ENCODE measurements at places on chromosomes 5 and 9.

DNA sequence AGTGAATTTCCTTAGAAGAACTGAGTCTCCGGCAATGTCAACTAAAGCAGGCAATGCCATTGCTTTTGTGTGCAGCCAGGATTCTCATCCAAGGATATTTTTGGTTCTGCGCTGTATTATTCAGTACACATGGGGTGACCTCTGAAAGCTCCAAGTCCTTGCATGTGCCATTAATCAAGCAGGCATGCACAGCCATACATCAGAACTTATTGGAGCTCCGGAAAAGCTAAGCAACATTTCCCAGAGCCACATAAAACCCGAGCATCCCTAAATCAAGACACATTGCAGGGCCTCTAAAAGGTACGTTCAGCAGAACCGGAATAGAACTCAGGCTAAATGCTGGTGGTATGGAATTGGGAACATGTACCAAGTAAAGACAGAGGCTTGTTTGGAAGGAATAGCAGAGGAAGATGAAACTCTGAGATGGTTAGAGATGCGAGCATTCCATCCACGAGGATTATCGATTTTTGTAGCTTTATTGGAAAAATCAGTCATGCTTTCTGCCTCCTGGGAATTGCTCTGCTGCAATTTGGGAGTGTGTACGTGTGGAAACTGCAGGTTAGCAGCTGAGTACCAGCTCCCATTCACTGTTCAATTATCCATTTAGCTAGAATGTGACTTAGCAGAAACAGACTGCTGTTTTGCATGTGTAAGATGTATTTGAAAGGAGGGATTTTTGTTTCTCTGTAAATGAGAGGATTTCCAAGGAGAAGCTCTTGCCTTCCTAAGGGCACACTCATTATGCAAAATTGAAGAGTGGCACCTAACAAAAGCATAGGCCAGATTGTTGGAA is 143.7 kb upstream of the WWC1 start:
- no peak overlapping the region for H3K27ac ChIP-seq
- no peak for DNase-seq
- H3K4me1 ChIP-seq = no peaks in the 10 kb centered on the region

DNA sequence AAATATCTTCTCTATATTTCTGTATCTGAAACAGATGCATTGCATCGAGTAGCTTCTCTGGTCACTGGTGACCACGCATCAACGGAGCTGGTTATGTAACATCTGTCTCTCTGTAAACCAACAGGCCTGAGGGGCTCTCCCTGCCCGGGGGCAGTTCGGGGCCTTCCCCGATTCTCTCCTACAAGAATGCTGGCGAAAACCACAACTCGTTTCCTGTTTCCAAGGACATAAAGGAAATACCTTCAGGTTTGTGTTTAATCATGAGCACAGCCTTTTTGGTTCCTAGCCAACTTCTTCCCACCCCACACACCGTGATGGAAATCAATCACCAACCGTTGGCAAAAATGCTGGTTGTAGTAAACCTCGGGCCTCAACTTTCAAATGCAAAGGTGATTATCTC is 25.1 kb downstream of the GDNF start:
- DNase-seq = no peak
- no peak overlapping the region for H3K27ac ChIP-seq
- no peaks in the 10 kb centered on the region for H3K36me3 ChIP-seq
- no peak overlapping the region for H3K4me3 ChIP-seq

- no peaks in the 10 kb centered on the region for H3K4me1 ChIP-seq
- no peaks in the 10 kb centered on the region for H3K27me3 ChIP-seq
- H3K4me3 ChIP-seq = no peak overlapping the region
These were observed 383.3 kb upstream of the PRR16 start for GRCh38 chr5:120080781-120081180.

- H3K36me3 ChIP-seq = no peaks in the 10 kb centered on the region
- H3K4me3 ChIP-seq = no peak overlapping the region
These were observed 72.5 kb upstream of the NMUR2 start for GRCh38 chr5:152477536-152477935.

GRCh38 chr9:128390813-128391711 is 19.9 kb downstream of the URM1 start:
- no peaks in the 10 kb centered on the region for H3K36me3 ChIP-seq
- H3K27ac ChIP-seq = no peak overlapping the region
- H3K4me1 ChIP-seq = peaks cover 18% of the 10 kb centered on the region

DNA sequence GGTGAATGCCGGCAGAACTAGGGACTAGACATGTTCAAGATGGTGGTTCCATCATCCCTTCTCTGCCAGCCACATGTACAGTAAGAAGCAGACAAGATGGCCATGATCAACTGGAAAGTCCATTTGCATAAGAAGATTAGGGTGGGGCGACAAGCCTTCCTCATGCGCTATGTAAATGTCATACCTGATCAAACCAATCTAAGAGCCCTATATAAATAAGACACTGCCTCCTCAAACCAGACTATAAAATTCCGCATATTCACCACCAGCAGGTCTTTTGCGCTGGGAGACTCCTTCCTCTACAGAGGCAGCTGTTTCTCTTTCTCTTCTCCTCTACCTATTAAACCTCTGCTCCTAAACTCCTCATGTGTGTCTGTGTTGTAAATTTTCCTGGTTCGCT is 53.8 kb downstream of the TIMD4 start:
- no peaks in the 10 kb centered on the region for H3K36me3 ChIP-seq
- no peak overlapping the region for H3K27ac ChIP-seq
- peaks cover 5% of the 10 kb centered on the region for H3K4me1 ChIP-seq
- H3K4me3 ChIP-seq = no peak overlapping the region
- DNase-seq = no peak

DNA sequence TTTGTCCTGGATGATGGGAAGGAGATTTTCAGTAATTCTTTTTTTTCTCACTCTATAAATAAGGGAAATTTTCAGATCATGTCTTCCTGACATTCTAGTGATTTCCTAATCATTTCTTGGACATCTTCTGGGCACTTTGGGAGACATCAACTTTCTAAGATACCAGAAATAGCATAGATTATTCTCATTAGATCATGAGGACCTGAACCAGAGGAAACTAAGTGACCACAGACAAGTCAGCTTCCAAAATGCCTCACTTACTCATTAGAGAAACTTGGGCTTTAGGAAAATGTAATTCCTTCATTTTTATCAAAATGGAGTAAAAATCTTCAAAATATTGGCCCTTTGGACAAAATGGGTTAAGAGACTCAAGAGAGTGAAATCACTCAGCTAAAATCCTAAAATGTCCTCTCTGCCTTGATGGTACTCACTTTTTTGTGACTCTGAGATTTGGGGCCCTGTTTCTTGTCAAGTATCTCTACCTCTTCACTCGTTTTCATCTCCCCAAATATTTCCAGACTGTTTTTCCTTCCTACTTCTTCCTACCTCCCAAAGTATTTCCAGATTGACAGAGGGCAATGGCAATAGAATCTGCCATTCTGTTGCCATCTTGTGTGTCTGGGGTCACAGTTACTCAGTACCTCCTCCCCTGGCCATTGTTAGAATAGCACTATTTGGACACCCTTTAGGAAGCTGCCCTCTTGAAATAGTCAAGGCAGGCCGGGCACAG is 194.5 kb downstream of the NR3C1 start:
- H3K27me3 ChIP-seq = no peaks in the 10 kb centered on the region
- H3K27ac ChIP-seq = no peak overlapping the region
- peaks cover 4% of the 10 kb centered on the region for H3K4me1 ChIP-seq
- no peak overlapping the region for H3K4me3 ChIP-seq
- DNase-seq = peak; percentile 22

DNA sequence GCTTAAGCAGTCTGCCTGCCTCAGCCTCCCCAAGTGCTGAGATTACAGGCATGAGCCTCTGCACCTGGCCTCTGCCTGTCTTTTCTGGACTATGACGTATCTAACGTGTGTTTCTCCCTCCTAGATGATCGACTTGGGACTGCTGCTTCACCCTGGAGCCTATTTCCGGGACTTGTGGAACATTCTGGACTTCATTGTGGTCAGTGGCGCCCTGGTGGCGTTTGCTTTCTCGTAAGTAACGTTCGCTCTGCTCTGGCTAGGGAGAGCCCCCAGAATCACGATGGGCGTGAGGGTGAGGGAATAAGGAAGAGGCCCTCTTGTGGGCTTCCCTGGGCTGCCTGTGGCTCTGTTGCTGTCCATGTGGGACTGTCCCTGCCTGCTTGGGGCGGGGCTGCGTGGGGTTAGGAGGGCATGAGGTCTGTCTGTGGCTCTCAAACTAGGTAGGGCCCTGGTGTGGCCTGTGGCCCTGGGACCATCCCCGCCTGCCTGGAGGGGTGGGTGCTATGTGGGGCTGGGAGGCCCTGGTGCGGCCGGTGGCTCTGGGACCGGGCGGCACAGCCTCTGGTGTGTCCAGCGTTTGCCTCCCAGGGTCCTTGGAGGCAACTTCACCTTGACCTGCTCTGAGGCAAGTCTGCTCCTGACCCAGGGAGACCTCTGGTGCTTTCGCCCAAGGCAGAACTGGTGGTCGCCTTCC is 171.7 kb downstream of the CACNA1B start:
- H3K27me3 ChIP-seq = no peaks in the 10 kb centered on the region
- no peaks in the 10 kb centered on the region for H3K36me3 ChIP-seq
- no peak for DNase-seq
- no peak overlapping the region for H3K27ac ChIP-seq
- H3K4me1 ChIP-seq = no peaks in the 10 kb centered on the region
- H3K4me3 ChIP-seq = no peak overlapping the region

DNA sequence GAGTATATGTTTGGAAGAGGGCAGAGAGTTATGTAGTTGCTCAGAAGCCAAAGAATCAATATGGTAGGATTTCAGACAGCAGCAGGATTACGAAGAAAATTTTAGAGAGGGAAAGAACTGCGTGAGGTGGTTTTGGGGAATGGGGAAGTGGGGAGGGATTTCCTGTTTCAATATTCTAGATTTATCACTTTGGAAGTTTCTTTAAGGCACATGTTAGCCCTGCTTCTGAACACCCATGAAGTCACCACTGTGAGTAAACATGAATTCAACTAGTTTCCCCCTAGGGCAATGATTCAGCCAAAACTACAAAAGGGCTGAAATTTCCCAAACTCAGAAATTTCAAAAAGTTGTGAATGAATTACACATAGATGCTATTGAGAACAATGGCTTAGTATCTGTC is 132.2 kb downstream of the EBF1 start:
- H3K27me3 ChIP-seq = no peaks in the 10 kb centered on the region
- H3K4me3 ChIP-seq = no peak overlapping the region
- no peak for DNase-seq
- H3K4me1 ChIP-seq = no peaks in the 10 kb centered on the region
- no peak overlapping the region for H3K27ac ChIP-seq
- no peaks in the 10 kb centered on the region for H3K36me3 ChIP-seq

GRCh38 chr9:126838895-126839294 is 21.5 kb upstream of the ZBTB34 start:
- no peak overlapping the region for H3K27ac ChIP-seq
- 0 out of 2 replicates have a peak, but pooled peaks cover 2% of the 10 kb centered on the region for H3K36me3 ChIP-seq
- H3K27me3 ChIP-seq = no peaks in the 10 kb centered on the region
- no peaks in the 10 kb centered on the region for H3K4me1 ChIP-seq
- DNase-seq = no peak
- H3K4me3 ChIP-seq = no peak overlapping the region

DNA sequence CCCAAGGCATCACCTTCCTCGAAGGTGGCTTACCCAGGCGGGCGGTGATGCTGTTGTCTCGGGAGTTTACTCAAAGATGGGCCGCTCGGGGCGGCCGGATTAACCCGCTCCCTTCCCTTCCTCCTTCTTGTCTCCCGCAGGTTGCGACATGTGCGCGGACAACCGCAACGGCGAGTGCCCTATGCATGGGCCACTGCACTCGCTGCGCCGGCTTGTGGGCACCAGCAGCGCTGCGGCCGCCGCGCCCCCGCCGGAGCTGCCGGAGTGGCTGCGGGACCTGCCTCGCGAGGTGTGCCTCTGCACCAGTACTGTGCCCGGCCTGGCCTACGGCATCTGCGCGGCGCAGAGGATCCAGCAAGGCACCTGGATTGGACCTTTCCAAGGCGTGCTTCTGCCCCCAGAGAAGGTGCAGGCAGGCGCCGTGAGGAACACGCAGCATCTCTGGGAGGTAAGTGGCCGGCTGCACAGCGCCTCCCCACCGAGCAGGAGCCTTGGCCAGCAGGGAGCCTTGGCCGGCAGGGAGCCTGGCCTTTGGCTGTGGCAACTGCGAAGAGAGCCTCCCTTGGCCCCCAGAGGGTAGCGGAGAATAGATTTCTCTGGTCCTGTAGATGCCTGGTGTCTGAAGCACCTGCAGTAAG is 10.6 kb downstream of the PRDM6 start:
- H3K27me3 ChIP-seq = peaks cover 63% of the 10 kb centered on the region
- no peaks in the 10 kb centered on the region for H3K4me1 ChIP-seq
- H3K4me3 ChIP-seq = peak overlapping the region; percentile 27
- no peak overlapping the region for H3K27ac ChIP-seq
- H3K36me3 ChIP-seq = no peaks in the 10 kb centered on the region

DNA sequence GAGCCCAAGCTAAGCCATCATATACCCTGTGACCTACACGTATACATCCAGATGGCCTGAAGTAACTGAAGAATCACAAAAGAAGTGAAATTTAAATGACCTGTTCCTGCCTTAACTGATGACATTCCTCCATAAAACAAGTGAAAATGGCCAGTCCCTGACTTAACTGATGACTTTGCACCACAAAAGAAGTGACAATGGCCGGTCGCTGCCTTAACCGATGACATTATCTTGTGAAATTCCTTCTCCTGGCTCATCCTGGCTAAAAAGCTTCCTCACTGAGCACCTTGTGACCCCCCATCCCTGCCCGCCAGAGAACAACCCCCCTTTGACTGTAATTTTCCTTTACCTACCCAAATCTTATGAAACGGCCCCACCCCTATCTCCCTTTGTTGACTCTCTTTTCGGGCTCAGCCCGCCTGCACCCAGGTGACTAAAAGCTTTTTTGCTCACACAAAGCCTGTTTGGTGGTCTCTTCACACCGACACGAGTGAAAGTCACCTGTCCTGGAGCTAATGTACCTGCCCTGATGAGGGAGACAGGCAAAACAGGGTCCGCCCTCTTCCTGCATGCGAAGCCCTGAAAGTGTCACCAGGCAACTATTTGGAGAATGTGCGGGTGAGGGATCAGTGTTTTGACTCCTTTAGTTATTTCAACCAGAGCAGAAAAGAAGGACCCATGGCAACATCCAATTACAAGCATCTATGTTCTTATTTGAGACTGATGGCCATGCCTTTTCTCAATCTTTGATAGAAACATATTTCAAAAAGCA is 266.1 kb downstream of the SMARCA2 start:
- no peaks in the 10 kb centered on the region for H3K36me3 ChIP-seq
- no peaks in the 10 kb centered on the region for H3K27me3 ChIP-seq
- H3K27ac ChIP-seq = peak overlapping the region; percentile 98
- DNase-seq = peak; percentile 95
- peaks cover 2% of the 10 kb centered on the region for H3K4me1 ChIP-seq
- no peak overlapping the region for H3K4me3 ChIP-seq

DNA sequence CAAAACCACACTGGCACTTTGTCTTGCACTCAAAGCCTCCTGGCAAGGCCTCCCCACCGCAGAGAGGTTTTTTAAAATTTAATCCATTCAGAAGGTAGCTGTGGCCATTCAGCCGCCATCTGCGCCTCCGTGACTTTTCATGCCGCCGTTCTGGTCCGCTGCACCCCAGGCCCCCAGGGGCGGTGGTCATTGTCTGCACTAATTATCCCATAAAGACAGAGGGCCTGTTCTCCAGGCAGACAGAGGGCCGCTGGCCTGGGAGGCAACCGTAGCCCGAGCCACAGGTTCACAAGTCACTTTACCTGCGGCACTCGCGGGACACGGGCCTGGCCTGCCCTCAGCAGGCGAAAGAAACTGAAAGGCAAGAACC is 49.4 kb downstream of the EXD3 start:
- H3K27me3 ChIP-seq = no peaks in the 10 kb centered on the region
- H3K27ac ChIP-seq = no peak overlapping the region
- no peaks in the 10 kb centered on the region for H3K4me1 ChIP-seq

Data from iPS DF 6.9 (cell line).